Upper lobe of right lung (tissue), 1 donor: ENCODE measurements at places on chromosomes 1 and 21.

GRCh38 chr1:236021424-236022135, 43.3 kb downstream of the NID1 start:
- no peak for DNase-seq

DNA sequence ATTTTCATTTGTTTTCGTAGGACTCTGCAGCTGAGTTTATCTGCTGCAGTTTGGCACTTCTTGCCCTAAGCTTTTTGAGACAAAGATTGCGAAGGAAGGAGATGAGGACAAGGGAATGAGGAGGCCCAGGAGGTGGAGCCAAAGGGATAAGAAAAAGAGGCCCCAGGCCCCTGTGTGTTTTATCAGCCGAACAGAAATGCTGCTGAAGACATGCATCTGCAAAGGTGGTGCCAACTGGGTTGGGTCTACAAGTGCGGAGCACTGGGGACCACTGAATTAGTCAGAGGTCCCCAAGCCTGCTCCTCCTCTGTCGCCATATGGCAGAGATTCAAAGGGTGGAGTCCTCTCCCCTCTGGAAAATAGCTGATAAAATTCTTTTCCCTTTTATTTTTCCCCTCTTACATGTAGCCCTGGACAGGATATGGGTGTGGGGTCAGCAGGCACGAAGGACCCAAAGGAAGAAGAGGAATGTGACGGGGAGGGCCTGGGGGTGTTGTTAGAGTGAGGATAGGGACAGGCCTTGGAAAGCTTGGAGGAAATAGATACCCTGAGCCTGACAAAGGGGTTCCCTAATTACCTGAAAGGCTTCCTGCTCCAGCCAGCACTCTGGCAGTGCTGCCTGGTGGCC, 2.7 kb downstream of the CD34 start:
- DNase-seq, result no peak

DNA sequence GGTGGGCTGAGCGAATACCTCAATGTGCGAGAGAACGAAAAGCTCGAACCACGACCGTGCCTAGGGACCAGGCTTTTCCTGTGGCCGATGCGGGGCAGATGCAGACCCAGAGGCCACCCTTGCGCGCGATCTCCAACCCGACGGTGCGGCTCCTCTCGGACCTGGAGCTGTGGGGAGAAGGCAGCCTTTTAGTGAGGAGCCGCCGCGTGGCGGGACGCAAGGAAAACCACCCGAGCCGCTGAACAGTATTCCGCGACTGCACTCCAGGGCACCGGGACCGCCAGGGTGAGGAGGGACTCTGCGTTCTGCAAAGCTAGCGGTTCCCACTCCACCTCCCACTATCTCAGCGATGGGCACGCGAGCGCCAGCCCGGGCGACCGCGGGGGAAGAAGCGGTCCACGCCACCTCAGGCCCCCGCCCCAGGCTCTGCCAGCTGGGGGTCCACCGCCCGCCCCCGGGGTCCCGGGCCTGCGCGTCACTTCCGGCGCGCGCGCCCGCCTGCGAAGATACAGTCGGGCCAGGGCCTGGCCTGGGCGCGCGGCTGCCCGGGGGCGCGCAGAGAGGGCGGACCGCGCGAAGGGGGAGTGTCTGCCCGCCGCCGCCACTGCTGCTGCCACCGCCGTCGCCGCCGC, 66.5 kb upstream of the PRKACB start:
- peak; percentile 81 for DNase-seq

- no peak for DNase-seq
Measured at GRCh38 chr1:100757946-100758345, 38.4 kb downstream of the VCAM1 start.

DNA sequence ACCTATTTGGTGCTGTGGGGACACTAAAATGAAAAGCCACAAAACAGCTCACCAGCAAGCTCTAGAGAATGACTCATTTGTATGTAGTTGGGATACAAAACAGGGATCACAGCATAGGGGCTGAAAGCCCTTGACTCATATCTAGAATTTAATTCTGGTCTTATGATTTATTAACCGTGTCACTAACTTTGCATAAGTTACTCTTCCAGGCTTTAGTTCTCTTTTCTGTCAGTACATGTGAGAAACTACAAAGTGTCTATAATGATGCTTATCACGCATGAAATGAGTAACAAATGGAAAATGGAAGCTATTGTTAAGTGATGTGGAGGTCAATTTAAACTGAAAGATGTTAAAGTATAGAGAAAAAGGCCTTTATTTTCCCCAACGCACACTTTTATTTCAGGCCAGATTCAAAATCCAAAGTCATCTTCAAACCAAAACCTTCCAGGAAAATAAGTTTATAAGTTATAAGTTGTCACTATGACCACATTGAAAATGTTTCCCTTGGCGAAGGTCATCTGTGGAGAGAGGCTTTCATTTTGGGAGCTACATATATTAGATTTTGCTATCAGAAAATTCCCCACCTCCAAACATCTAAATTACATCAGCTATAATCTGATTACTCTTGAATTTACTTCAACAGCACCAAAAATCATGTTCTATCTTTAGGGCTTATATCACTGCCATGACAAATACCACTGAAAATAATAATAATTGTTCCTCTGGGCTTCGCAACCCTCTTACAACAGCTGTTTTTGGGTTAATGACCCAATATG, 430.5 kb downstream of the MRPL39 start:
- no peak for DNase-seq

- DNase-seq, result no peak
Measured at GRCh38 chr1:204647114-204647804, 38.3 kb downstream of the LRRN2 start.

DNA sequence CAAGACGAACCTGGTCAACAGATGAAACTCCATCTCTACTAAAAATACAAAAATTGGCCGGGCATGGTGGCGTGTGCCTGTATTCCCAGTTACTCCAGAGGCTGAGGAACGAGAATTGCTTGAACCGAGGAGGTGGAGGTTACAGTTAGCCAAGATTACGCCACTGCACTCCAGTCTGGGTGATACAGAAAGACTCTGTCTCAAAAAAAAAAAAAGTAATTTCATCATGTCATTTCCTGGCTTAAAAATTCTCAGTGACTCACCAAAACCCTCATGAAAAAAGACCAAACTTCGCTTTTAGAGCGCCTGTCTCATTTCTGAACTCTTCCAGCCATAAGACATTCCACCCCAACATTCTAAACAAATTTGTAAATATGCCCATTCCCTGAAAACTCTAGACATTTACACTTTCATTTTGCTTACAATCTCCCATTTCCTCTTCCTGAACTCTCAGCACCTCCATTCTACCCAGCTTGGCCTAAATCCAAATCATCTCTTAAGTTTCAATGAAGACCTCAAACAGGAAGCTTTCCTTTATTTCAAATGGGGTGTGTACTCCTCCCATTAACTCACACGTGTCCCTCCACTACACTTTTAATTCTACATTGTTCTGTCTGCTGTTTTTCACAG, 50.5 kb upstream of the PRRC2C start:
- no peak for DNase-seq

- no peak for DNase-seq
Measured at GRCh38 chr1:225987491-225988316, 11.4 kb downstream of the SDE2 start.

- no peak for DNase-seq
Measured at GRCh38 chr1:241957692-241958494, at the start of gene BECN2. BECN2 (plus strand) TSS chr1:241957767; CDS start chr1:241957767, 0 bp downstream.

DNA sequence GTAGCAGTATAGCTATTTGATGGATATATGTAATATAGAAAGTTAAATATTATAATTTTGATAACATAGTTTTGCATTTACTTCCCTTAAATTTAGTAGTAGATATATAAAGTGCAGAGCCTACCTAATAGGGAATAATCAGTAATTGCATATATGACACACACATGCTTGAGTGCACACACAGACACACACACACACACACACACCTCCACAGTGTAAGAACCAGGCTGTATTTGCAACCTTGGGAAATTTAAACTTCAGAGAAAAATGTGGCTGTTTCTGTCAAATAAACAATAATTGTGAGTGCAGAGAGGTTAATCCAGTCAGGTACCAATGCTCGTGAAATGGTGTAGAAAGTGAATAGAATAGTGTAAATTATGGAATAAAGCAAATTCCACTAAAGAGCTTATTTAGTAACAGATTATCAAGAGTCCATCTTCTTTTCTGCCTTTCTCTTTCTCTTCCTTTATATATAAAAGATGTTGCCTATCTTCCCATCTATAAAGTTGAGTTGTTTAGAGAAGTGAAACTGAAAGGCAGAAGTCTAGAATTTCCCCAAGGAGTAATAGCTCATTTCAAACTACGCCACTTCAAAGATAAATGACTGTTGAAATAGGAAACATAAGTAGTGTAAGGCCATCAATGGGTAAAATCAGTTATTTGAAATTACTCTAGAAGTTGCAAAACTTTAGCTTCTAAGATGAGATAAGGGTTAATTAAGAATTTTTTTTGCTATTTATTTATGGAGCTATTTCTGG, 273.7 kb downstream of the SRGAP2C start:
- no peak for DNase-seq

DNA sequence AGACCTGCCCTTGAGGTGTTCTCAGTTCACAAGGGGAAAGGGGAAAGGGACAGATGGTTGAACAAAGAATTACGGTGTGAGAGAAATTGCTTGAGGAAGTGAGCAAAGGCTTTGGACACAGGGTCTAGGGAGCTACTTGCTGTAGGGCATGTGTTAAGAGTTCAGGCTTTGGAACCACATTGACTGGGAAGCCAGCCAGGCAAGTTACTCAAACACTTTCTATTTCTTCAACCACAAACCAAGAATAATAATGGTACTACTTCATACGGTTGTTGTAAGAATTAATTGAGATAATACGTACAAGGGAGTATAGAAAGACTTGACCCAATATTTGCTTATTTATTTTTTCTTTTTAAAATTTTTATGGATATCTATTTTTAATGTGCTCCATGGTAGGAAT, 26.6 kb downstream of the AK4 start:
- no peak for DNase-seq

DNA sequence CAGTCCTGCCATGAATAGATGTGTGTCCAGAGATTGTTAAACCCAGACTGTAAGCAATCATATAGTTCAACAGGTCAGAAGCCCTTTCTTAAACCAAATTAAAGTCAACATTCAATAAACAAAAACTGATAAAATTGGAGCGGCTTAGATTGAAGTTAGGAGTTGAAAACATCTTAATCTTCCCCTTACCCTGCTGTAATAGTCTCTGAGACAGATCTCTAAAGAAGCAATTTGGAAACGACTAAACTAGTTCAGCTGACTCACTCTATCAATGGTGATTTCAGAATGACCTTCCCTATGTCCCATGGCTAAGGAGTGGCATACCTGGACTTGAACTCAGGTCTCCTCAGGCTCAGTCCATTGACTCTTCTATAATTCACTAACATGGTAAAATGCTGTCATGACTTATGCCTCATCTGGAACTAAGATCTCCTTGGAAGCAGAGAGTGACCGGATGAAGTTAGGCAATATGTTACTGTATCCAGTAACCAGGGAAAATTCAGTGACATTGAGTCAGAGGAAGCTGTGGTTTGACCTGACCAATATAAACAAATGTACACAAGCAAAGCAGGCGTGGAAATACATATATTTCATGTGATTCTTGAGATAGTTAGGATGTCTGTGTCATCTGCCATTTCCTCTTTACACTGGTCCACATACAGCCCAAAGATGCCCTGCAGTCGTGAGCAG, 30.1 kb downstream of the SGIP1 start:
- no peak for DNase-seq

- DNase-seq, result no peak
Measured at GRCh38 chr1:33041026-33041425, 4.3 kb upstream of the AK2 start.

- peak; percentile 66 for DNase-seq
Measured at GRCh38 chr1:68049941-68050878, at the start of gene DIRAS3. DIRAS3 (minus strand) TSS chr1:68050627; CDS start chr1:68047297, 3,330 bp downstream.

GRCh38 chr1:178376008-178376407, 120.8 kb downstream of the CLEC20A start:
- no peak for DNase-seq

- no peak for DNase-seq
Measured at GRCh38 chr1:44146536-44147361, 5.3 kb upstream of the KLF18 start.

- no peak for DNase-seq
Measured at GRCh38 chr1:174657411-174657810, 209.6 kb downstream of the GPR52 start.

DNA sequence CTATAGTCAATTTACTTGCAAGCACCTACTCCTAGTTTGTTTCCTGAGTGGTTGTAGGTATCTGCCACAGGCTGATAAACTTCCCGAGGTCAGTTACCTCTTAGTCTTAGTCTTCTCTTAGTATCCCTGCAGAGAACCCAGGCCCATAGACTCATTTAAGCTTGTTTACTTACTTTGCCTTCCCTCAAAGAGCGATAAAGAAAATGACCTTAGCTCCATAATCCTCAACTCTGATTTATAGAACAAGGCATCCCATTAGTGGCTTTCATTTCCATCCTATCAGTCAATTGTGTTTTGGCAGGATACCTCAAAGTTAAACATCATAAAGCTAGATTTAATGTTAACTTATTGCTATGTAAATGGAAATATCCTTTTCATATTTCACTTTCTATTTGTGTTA, 119.7 kb downstream of the UCHL5 start:
- no peak for DNase-seq

DNA sequence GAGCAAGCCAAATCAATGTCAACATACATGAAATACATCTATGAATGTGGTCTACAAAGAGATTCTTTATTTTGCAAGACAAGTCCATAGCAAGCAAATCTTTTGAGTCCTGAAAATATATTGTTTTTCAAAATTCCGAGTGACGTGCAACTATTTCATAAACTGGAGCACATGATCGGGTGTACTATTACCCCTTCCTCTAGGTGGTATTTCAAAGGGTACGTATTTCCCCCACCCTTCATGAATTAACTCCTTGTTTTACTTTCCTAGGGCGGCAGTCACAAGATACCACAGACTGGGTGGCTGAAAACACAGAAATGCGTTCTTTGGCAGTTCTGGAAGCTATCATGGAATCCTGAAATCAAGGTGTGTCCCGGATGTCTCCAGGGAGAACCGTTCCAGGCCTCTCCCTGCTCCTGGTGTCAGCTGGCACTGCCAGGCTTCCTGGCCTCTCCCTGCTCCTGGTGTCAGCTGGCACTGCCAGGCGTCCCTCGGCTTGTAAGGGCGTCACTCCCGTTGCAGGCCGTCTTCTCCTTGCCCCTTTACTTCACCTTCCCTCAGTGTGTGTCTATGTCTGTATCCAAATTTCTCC, 55.3 kb downstream of the RIPK4 start:
- no peak for DNase-seq

DNA sequence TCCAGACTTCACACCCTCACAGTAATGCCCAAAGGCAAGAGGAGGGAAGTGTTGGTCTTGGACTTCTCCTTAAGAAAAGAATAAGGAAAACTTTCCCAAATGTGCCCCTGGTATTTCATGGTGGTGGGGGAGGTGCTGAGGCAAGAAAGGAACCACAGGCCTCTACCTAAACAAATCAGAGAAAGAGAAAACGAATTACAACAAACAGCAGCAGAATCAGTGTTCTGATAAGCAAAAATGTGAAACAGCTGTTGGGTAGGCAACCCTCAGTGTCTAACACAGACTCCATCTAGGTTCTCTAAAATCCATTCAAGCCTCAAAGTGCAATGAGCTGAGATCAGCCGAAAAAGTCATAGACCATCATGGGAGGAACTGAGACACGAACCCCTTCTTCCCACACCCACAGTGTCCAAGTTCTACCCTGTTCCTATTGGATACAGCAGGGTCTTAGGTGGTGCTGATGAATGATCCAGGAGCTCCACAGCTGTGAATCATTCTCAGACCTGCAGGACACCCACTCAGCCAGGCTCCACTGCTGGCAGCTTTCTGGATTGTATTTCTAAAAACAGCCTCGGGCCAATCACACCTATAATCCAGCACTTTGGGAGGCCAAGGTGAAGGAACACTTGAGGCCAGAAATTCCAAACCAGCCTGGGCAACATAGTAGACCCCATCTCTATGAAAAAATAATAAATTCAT, 149.1 kb downstream of the PLPP3 start:
- no peak for DNase-seq

- no peak for DNase-seq
Measured at GRCh38 chr1:23216771-23217420, 406 bp downstream of the HTR1D start.
